Left lobe of liver (tissue), 2 donors: ENCODE measurements at places on chromosomes 16 and 17. TPM values are rescaled to one million over a fixed set of nuclear protein-coding genes. Genes with fewer than 3 reads are reported as not detected.

- DNase-seq: peak; percentile 63
Measured at GRCh38 chr17:56826611-56827414, 6.9 kb downstream of the C17orf67 start.

DNA sequence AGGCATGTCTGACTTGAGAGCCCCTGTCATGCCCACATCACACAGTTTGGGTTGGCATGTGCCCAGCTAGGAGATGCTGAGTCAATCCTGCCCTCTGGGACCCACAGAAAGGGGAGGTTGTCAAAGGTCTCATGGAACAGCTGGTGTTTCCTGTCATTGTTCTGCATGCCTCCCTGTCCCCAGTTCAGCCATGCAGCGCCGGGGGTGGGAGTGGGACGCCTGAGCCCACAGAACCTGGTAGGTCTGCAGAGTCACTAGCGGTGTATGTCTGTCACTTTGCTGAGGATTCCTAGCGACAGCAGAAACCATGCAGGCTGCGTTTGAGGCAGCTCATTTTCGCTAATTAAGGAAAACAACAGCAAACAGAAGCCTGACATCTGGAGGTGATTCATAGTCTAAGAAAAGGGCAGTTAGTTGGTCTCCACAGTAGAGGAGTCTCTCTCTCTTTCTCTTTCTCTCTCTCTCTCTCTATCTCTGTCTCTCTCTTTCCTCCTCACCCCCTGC, 19.6 kb upstream of the CCL1 start:
- DNase-seq: no peak

GRCh38 chr16:31713071-31713944, 160.3 kb upstream of the ZNF267 start:
- DNase-seq: peak; percentile 92

Gene KRTAP9-3
- total RNA-seq: not detected
